ENCODE measurements at places on chromosomes 1 and 21. TPM values are rescaled to one million over a fixed set of nuclear protein-coding genes. Genes with fewer than 3 reads are reported as not detected.

FAM151A gene
- polyA plus RNA-seq: 0.69 TPM

MASP2 gene
- polyA plus RNA-seq: 7.6 TPM

TAS1R3 gene
- polyA plus RNA-seq: 0.24 TPM

MYOG gene
- 0.55 TPM for polyA plus RNA-seq

OR14I1 gene
- not detected for polyA plus RNA-seq

GJA5 gene
- 76.1 TPM for polyA plus RNA-seq

TNNI3K gene
- polyA plus RNA-seq: 2.2 TPM

ALX3 gene
- not detected for polyA plus RNA-seq

A3GALT2 gene
- polyA plus RNA-seq: not detected

CALML6 gene
- 0.81 TPM for polyA plus RNA-seq

PLD5 gene
- 0.59 TPM for polyA plus RNA-seq

LGR6 gene
- polyA plus RNA-seq: 1.4 TPM

PRDM16 gene
- polyA plus RNA-seq: 11.8 TPM

DDX20 gene
- polyA plus RNA-seq: 20.1 TPM

TLR5 gene
- 10.9 TPM for polyA plus RNA-seq

RAB25 gene
- polyA plus RNA-seq: 71.0 TPM

TRIM17 gene
- 2.7 TPM for polyA plus RNA-seq

WNT4 gene
- 3.1 TPM for polyA plus RNA-seq

HES2 gene
- 0.22 TPM for polyA plus RNA-seq

USH2A gene
- 0.06 TPM for polyA plus RNA-seq

GUCA2B gene
- polyA plus RNA-seq: not detected

GMEB1 gene
- 15.7 TPM for polyA plus RNA-seq

GPR25 gene
- polyA plus RNA-seq: not detected

SYPL2 gene
- polyA plus RNA-seq: 0.25 TPM

DRAXIN gene
- 2.2 TPM for polyA plus RNA-seq

DSCAM gene
- 0.23 TPM for polyA plus RNA-seq

KCNC4 gene
- 7.8 TPM for polyA plus RNA-seq

BTBD19 gene
- polyA plus RNA-seq: 20.8 TPM

KCNT2 gene
- 7.1 TPM for polyA plus RNA-seq

LINGO4 gene
- polyA plus RNA-seq: 0.19 TPM

KRTAP10-3 gene
- polyA plus RNA-seq: not detected

NR1I3 gene
- 0.96 TPM for polyA plus RNA-seq

SZT2 gene
- polyA plus RNA-seq: 26.4 TPM

S100A16 gene
- 119 TPM for polyA plus RNA-seq

RIMKLA gene
- polyA plus RNA-seq: 0.84 TPM

MCM3AP gene
- 90.5 TPM for polyA plus RNA-seq

DUSP10 gene
- 6.3 TPM for polyA plus RNA-seq

CD1B gene
- not detected for polyA plus RNA-seq

KRTAP13-2 gene
- polyA plus RNA-seq: not detected

GPR153 gene
- 15.3 TPM for polyA plus RNA-seq

HUNK gene
- polyA plus RNA-seq: 7.7 TPM

SAMD13 gene
- polyA plus RNA-seq: 8.8 TPM

NR5A2 gene
- polyA plus RNA-seq: 8.8 TPM

RUNX3 gene
- polyA plus RNA-seq: 1.5 TPM

MGST3 gene
- polyA plus RNA-seq: 187 TPM

CNR2 gene
- 0.14 TPM for polyA plus RNA-seq

YY1AP1 gene
- polyA plus RNA-seq: 82.4 TPM
